ENCODE measurements at places on chromosomes 12 and 14.

- no peak for DNase-seq
Observed at GRCh38 chr12:16187660-16188059, 89.8 kb downstream of the SLC15A5 start.

DNA sequence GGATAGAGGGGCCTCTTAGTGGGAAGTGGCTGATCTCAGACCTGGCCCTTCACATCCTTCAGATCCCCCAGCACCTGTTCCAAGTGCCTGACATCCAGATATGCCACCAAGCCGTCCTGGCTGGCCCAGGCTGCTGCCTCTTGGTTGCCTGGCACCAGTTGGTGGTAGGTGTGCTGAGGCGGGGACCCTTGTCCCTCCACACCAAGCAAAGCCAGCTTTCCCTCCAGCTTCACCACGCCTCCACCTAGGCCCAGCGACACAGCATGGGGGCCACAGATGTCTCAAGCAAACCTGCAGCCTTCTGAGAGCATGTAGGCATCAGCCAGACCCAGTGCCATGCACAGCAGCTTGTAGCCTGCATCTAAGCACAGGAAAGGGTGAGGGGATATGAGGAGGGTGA lies 3.5 kb upstream of the CD63 start:
- no peak for DNase-seq

DNA sequence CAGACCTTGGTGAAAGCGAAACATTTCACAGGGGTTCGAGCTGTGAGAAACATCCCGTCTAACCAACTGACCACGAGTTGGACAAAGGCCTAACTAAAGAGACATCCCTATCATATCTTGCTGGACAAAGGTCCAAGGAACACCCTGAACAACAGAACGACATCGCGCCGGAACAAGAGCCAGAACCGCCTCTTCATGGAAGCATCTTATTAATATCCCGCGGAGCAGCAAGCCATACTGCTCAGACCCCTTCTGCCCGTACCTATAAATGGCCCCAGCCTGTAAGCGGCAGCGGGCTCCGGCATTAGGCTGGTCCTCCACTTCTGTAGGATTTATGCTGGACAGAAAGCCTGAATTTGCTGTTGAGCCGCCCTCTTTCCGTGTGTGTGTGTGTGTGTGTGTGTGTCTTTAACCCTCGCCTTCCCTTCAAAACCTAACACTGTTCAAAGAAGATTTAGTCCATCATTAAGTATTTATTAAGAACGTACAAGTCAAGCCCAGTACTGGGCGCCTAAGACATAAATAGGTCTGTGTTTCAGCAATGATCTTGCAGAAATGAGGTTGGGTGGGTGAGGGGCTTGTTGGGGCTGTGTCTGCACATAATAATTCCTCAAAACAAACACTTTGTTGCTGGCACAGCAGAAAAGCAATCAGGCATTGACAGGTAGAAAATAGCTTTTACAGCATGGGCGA lies 1.9 kb downstream of the SLC6A15 start:
- DNase-seq: no peak

- DNase-seq: peak; percentile 61
Observed at GRCh38 chr12:68236421-68237059, 10.9 kb upstream of the IL26 start.

- no peak for DNase-seq
Observed at GRCh38 chr12:46385438-46385837, 12.9 kb upstream of the SLC38A2 start.
